Left ventricle myocardium superior (tissue), 1 donor: ENCODE measurements at places on chromosomes 12 and 14. TPM values are rescaled to one million over a fixed set of nuclear protein-coding genes. Genes with fewer than 3 reads are reported as not detected.

GRCh38 chr12:46608431-46609272, 217.1 kb downstream of the SLC38A4 start:
- DNase-seq, result no peak

- no peak for DNase-seq
Measured at GRCh38 chr12:95611676-95612309, 60.5 kb upstream of the USP44 start.

DNA sequence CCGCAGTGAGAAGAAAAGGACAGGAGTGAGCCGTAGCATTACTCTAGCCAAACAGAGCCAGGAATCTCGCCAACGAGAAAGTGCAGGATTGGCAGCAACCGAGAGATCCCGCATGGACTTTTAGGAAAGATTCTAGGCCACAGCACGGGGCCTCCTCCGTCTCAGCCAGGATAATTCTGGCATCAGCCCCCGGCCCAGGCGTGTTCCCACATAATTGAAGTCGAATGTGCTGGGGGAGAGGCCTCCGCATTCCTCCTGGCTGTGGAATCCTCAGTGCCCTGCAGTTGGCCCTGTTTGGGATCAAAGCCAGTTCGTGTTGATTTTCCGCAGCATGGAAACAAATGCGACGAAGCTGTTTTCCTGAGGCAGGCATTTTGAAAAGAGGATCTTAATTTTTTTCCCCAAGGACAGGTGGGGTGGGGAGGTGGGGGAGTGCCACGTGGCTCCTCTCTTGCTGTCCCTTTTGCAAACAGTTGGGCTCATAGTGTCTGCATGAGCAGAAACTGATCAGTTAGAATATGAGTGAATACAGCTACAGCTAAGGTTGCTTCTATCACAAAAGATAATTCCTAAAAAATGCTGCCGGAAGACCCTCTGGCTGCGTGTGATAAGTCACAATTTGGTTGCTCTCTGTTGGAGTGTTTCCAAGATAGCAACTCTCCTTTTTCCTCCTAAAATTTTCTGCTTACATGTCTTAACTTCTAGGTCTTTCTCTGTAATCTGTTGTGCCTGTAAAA, 37.3 kb upstream of the ATXN2 start:
- DNase-seq, result peak; percentile 77

- no peak for DNase-seq
Measured at GRCh38 chr12:66945189-66945817, 266.4 kb upstream of the GRIP1 start.

Gene KCNJ8
- total RNA-seq, result 55.5 TPM
